ENCODE measurements at places on chromosomes 3 and 15.

DNA sequence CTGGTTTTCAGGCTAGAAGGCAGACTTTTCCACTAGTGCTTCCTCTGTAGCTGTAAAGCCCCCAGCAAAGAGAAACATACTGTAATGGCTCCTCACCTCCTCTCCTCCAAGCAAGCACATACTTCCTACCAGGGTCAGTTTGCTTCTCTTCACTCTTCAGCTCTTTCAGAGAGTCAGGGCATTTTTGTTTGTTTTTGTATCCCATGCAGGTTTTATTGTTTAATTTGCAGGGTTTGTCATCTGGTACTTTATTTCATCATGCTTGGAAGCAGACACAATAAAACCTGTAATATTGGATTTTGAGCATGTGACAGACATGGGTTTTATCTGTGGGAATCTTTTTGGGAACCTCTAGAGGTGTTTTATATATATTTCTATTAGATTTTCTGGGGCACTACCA lies 753.3 kb upstream of the ROBO1 start:
- DNase-seq, result no peak

- DNase-seq, result no peak
These were observed 832 bp downstream of the SLC41A3 start for GRCh38 chr3:126083138-126083445.

DNA sequence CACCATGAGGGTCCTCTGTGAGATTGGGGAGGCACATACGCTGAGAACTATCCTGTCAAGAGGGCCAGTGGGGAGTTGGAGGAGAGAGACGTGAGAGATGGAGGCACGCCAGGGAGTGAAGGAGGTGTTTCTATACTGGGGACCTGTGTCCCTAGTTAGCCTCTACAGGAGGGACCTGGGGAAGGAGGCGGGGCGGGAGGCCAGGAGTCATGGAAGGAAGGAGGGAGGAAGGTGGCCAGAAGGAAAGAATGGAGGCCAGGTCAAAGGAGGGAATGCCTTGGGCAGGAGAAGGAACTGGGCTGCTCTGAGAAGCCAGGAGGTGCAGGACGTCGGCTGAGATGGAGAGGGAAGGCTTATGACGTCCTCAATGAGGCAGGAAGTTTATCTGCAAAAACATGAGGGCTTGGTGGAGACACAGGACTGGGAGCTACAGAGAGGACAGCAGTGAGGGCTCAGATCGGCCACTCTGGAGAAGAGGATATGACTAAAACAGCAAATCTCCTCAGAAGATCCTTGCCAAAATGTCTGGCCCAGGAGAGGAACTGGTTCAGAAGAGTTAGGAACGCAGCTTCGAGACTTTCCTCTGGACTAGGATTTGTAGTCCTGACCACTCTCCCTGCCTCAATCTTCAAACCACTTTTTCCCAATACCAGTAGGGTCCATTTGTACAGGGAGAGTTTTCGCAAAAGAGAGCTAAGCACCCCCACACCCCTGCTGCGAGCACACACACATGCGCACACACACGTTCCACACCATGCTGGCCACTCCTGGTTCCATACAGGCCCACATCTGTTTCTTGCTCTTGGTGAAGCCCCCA lies 59.9 kb downstream of the ADCY5 start:
- no peak for DNase-seq

DNA sequence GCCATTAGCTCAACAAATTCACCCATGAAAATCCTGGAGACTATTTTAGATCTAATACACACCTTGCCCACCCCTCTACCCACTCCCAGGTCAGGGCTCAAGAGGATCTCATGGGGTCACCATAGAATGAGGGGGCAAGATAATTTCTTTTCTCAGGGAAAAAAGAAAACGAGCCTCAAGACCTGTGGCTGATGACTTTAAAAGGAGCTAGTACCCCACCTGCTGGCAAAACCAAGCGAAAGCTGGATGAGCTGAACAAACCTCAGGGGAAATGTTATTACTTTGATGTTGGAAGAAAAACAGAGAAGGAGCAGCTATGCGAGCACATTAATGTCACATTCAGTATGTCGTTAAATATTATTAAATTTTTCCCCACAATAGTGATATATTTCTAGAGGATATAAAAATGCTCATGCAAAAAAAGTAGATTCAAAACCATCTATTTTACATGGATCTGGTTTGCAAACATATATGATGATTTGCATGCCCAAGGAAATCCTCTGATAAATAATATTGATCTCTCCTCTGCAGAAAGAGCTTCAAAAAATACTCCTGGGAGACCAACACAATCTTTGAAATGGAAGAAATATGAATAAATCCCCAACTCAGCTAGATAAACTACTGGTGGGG lies 37.7 kb downstream of the PLD1 start:
- DNase-seq, result peak; percentile 56

DNA sequence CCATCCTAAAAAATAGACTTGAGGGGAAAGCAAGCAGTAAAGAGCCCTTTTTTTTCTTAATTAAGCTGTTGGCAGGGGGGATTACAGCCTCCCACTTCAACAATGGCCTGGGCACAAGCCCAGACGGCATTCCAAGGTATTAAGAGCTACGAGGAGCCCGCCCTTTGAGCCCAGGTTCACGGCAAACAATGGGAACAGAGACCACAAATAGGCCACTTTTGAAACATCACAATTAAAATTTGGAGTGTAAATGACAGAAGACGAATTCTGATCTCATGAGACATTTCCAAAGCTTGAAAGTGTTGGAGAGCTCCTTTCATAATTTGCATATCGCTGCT lies 8.9 kb downstream of the CHSY1 start:
- no peak for DNase-seq

GRCh38 chr3:95037927-95038326 lies 975.1 kb downstream of the NSUN3 start:
- DNase-seq, result no peak

GRCh38 chr3:50179710-50180109 lies 11.7 kb upstream of the GNAT1 start:
- DNase-seq, result no peak

GRCh38 chr3:3125977-3126376 lies 763 bp upstream of the TRNT1 start:
- no peak for DNase-seq

GRCh38 chr15:55494931-55495330 lies 13.1 kb downstream of the DNAAF4 start:
- DNase-seq, result no peak

DNA sequence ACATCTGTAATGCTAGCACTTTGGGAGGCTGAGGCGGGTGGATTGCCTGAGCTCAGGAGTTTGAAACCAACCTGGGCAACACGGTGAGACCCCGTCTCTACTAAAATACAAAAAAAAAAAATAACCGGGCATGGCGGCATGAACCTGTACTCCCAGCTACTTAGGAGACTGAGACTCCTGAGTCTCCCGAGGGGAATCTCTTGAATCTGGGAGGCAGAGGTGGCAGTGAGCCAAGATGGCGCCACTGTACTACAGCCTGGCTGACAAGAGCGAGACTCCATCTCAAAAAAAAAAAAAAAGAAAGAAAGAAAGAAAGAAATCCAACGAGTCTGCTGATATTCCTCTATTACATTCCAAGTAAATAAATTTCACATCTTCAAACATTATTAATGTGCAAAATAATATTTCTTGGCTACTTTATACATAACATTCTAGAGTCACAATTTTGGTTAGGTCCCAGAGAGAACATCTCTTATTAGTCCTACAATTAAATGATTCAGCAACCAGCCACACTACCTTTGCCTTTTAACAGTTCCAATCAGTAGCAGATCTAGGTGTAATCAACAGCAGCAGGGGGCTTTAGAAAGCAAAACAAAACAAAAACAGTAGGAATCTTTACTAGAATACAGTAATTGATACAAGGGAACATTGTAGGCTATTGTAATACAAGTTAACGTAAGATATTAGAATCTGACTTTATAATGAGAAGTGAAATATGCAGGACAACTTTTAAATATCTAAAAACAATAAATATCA lies 195.8 kb downstream of the TBC1D5 start:
- DNase-seq, result no peak

DNA sequence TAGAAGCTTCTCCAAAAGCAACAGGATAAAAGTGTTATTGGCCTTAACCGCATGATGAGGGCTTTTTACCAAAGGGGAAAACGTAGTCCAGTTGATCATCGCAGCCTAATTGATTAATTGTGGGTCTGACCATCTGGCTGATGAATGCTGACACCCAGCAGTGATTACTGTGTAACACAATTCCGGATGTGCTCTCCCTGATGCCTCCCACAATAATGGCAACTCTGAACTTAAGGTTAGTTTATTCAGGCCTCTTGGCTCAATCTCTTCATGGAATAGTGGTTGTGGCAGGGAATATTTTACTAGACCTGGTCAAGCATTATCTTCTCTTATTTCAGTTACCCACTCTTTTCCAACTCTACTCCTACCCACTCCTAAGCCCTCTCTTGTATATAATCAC lies 332.9 kb downstream of the TIGIT start:
- DNase-seq, result no peak

GRCh38 chr3:32384938-32385337 lies 6.7 kb upstream of the CMTM7 start:
- DNase-seq, result no peak

GRCh38 chr3:60657972-60658371 lies 593.3 kb downstream of the FHIT start:
- no peak for DNase-seq

DNA sequence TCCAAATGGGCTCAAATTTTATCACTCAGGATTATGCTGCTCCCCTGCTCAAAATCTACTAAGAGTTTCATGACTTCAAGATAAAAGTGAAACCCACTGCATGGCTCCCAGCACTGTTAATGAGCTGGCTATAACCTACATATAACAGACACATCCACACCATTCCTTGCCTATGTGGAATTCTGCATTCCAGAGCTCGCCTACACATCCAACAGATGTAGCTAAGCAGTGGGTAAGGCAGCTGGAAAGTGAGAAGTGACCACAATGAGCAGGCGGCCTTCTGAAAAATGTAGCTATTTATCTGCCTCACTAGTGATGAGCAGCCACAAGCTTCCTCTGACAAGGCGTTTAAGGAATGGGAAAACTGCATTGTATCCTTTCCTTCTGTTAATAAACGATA lies 92.0 kb upstream of the TRIM42 start:
- DNase-seq, result no peak

DNA sequence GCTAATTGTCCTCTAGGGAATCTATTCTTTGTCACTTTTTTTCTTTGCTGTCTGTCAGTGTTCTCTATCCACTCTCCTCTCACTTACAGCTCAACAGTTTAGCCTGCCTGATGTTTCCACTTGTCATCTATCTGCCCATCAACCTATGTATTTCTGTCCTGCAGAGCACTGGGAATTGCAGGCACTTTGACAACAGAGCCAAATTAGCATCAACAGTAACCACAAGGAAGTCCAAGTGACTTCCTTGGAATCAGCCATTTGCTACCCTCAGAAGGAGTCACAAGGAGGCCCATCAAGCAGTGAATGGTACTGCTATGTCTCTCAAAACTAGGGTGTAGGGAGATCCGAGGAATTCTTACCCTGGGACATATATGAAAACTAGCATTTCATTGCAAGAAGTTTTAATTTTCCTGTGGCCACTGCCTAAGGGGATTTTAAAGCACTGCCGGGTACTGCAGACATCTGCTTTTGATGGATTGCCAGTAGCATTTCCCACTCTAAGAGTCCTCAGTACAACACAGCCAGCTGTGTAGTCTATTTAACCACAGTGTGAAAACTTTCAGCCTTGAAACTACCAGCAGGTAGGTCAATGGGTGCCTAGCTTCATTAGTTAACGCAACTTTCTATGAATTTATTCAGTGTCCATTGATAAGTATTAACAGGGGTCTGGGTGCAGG lies 898.8 kb downstream of the NTRK3 start:
- no peak for DNase-seq

- no peak for DNase-seq
These were observed 1296.3 kb upstream of the CADM2 start for GRCh38 chr3:83662381-83662960.

GRCh38 chr3:157442729-157443128 lies 6.1 kb downstream of the PTX3 start:
- DNase-seq, result no peak

- no peak for DNase-seq
These were observed 25.5 kb upstream of the ZNF710 start for GRCh38 chr15:89975482-89976245.
